Memory B cell (primary cell): ENCODE measurements at places on chromosomes 5 and 9.

DNA sequence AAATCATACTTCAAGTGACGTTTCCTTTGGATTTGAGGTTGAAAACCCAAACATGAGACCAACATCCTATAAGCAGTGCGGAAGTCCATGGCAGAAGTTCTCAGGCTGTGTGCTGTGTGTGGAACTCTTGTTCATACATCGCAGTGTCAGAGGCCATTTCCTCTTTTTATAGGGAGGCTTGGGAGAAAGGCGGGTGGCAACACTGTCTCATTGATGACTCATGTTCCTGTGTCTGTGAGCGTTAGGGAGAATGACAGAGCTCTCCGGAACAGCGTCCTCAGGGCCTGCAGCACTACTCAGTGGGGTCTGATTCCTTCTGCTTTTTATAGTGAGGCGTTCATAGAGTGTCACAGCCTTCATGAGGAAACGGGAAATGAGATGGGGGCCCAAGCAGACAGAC is 98.8 kb upstream of the BASP1 start:
- H3K4me1 ChIP-seq: peaks cover 5% of the 10 kb centered on the region
- peak overlapping the region; percentile 1 for H3K4me3 ChIP-seq
- H3K36me3 ChIP-seq: peaks cover 3% of the 10 kb centered on the region
- peaks cover 6% of the 10 kb centered on the region for H3K27me3 ChIP-seq
- DNase-seq: no peak

DNA sequence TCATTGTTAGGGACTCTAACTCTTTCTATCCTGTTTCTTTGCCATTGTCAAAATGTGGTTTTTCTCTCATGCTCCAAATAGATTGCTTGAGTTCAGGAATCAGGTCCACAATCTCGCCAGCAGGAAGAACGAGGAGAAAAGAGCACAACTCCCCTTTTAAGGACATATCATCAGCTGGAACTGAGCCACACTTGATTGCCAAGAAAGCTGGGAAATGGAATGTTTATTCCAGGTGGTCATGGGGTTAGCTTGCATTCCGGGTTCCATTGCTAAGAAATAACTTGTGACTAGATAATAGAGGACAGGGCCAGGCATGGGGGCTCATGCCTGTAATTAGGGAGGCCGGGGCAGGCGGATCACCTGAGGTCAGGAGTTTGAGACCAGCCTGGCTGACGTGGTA is 32.4 kb upstream of the C9orf57 start:
- no peaks in the 10 kb centered on the region for H3K27me3 ChIP-seq
- DNase-seq: no peak
- H3K36me3 ChIP-seq: no peaks in the 10 kb centered on the region
- no peaks in the 10 kb centered on the region for H3K4me1 ChIP-seq
- no peak overlapping the region for H3K4me3 ChIP-seq
- no peak overlapping the region for H3K27ac ChIP-seq

DNA sequence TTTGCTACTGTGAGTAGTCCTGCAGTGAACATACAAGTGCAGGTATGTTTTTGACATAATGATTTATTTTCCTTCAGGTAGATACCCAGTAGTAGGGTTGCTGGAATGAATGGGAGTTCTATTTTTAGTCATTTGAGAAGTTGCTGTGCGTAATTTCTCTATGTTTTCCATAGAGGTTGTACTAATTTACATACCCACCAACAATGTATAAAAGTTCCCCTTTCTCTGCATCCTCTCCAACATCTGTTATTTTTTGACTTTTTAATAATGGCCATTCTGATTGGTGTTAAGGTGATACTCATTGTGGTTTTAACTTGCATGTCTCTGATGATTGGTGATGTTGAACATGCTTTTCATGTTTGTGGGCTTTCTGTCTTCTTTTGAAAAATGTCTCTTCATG is 64.7 kb upstream of the CTSL start:
- no peaks in the 10 kb centered on the region for H3K36me3 ChIP-seq
- H3K27ac ChIP-seq: no peak overlapping the region
- H3K4me3 ChIP-seq: no peak overlapping the region
- no peak for DNase-seq

DNA sequence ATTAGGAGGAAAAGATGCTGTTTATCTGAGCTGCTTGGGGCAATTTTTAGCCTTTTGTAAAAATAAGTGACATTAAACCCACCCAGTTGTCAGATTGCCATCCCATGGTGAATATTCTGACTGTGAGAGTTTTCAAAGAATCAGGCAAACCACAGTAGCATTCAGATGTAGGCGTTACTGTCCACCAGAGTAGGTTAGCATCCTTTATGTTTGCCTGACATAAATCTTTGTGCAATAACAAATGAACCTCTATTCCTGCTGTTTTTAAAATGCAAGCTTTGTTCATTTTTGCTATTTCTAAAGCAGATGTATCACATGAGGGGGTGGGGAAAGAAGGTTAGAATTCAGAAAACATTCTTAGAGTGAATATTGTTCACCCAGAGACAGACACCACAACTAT is 427.8 kb downstream of the CDH9 start:
- no peaks in the 10 kb centered on the region for H3K4me1 ChIP-seq
- no peaks in the 10 kb centered on the region for H3K27me3 ChIP-seq
- no peak overlapping the region for H3K4me3 ChIP-seq

- no peaks in the 10 kb centered on the region for H3K36me3 ChIP-seq
- H3K4me3 ChIP-seq: no peak overlapping the region
- H3K27me3 ChIP-seq: no peaks in the 10 kb centered on the region
Observed at GRCh38 chr9:108212184-108212583, 643.6 kb downstream of the ACTL7B start.

DNA sequence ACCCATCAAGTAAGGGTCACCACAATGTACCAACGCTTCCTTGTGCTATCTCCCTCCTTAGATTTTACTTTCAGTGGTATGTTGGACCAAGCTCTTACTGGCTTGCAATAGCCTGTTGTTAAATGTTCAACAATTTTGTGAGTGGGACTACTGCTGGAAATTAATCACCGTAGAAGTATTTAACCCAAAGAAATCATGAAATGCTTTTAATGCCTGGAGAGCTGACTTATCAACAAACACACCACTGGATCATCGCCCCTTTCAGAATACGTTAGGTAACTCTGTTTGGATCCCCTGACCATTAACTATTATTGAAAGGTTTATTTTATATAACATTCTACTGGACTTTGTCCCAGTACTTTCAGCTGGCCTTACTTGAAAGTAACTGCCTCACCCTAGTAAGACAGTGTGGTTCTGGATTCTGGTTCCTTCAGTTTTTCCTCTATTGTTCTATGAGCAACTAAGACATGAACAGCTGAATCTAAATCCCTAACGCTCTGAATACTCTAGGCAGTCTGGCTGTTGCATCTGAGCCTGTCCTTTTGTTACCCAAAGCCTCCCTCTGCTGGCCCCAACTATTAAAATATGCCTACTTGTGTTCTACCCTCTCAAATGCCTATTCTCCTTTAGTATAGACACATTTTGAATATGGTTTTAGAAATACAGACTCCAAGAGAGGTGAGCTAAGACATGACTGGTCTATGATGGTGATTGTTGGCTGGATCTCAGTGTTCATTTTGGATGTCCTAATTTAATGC is 1203.4 kb upstream of the DMAC1 start:
- H3K36me3 ChIP-seq: no peaks in the 10 kb centered on the region
- no peaks in the 10 kb centered on the region for H3K27me3 ChIP-seq
- no peak overlapping the region for H3K4me3 ChIP-seq
- no peak overlapping the region for H3K27ac ChIP-seq

- no peak overlapping the region for H3K27ac ChIP-seq
- H3K4me3 ChIP-seq: no peak overlapping the region
- no peaks in the 10 kb centered on the region for H3K27me3 ChIP-seq
- peak; percentile 65 for DNase-seq
- H3K36me3 ChIP-seq: no peaks in the 10 kb centered on the region
- peaks cover 22% of the 10 kb centered on the region for H3K4me1 ChIP-seq
Observed at GRCh38 chr5:148733601-148734438, 79.5 kb upstream of the HTR4 start.

DNA sequence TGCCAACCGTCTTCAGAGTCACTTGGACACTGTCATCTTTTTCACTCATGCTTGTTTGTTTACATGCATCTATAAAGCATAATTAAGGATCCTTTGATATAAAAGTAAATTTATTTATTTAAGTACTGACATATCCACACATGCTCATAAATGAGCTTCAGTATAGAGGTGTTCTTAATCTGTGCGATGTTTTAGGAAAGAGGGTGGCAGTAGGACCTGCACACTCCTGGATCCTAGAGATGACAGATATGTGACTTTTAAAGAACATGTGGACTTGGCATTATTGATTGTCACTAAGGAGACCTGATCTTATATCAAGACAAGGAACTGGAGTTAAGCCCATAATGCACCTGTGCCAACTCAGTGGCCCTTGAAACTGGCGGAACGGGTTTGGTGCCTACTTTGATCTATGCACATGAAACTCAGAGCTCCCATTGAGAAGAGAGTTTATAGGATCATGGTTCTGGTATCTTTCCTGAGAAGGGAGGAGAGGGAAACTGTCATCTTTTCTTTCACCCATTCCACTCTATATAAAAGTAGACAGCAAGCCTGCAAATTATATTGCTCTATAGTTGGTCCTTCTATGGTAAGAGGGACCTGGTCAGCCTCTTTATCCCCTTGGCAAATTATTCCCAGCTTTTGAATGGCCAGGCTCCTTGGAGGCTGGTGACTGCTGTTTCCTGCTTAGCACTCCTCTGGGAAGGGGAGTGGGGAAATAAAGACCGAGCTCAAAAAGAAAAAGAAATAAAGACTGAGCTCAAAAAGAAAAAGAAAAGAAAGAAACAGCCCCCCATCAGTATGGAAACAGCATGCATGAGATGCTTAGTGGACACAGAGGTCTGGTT is 57.8 kb upstream of the LIFR start:
- H3K27ac ChIP-seq: no peak overlapping the region
- no peak overlapping the region for H3K4me3 ChIP-seq
- peaks cover 4% of the 10 kb centered on the region for H3K27me3 ChIP-seq
- DNase-seq: no peak
- no peaks in the 10 kb centered on the region for H3K36me3 ChIP-seq
- no peaks in the 10 kb centered on the region for H3K4me1 ChIP-seq

GRCh38 chr5:145999208-145999607 is 62.8 kb downstream of the SH3RF2 start:
- H3K4me1 ChIP-seq: no peaks in the 10 kb centered on the region
- H3K27ac ChIP-seq: no peak overlapping the region
- no peak overlapping the region for H3K4me3 ChIP-seq
- no peaks in the 10 kb centered on the region for H3K36me3 ChIP-seq

GRCh38 chr5:14996997-14997396 is 125.4 kb upstream of the ANKH start:
- H3K36me3 ChIP-seq: peaks cover 3% of the 10 kb centered on the region
- no peaks in the 10 kb centered on the region for H3K27me3 ChIP-seq
- peak overlapping the region; percentile 89 for H3K27ac ChIP-seq

DNA sequence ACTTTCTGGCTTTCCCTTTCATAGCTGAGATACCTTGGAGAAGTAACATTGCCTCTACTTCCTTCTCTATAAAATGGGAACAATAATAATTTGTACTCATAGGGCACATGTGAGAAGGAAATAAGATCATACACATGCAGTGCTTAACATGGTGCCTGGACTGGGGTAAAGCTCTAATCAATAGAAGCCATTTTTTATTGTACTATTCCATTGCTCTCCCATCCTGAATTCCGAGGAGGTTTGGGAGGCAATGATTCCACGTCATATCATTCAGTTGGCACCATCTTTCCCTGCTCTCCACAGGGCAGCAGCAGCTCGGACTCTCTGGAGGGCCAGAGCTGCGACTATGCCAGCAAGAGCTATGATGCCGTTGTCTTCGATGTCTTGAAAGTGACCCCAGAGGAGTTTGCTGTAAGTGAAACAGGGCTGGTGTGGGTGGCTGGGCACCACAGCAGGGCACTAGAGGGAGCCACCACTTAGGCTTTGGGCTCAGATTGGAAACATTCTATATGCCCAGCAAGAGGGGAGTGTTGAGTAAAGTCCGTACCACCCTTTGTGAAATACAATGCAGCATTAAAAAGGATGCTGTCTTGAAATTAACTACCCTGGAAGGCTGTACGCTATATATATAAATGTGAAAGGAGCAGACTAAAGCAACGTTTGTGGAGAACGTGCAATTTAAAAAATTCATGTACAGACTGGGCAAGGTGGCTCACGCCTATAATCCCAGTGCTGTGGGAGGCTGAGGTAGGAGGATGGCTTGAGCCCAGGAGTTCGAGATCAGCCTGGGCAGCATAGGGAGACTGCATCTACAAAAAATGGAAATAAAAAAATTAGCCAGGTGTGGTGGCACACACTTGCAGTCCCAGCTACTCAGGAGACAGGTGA is 51.2 kb downstream of the RALGPS1 start:
- H3K4me3 ChIP-seq: no peak overlapping the region
- no peak for DNase-seq
- no peak overlapping the region for H3K27ac ChIP-seq
- H3K36me3 ChIP-seq: peaks cover 28% of the 10 kb centered on the region
